ENCODE measurements at places on chromosomes 5 and 9.
A peak's percentile ranks its signal among the peaks of the same experiment; 100 is the strongest.

- DNase-seq = no peak
Measured at GRCh38 chr9:104748359-104749031, 1.0 kb downstream of the NIPSNAP3A start.

- DNase-seq = no peak
Measured at GRCh38 chr9:127970401-127971313, 10.1 kb downstream of the EEIG1 start.

DNA sequence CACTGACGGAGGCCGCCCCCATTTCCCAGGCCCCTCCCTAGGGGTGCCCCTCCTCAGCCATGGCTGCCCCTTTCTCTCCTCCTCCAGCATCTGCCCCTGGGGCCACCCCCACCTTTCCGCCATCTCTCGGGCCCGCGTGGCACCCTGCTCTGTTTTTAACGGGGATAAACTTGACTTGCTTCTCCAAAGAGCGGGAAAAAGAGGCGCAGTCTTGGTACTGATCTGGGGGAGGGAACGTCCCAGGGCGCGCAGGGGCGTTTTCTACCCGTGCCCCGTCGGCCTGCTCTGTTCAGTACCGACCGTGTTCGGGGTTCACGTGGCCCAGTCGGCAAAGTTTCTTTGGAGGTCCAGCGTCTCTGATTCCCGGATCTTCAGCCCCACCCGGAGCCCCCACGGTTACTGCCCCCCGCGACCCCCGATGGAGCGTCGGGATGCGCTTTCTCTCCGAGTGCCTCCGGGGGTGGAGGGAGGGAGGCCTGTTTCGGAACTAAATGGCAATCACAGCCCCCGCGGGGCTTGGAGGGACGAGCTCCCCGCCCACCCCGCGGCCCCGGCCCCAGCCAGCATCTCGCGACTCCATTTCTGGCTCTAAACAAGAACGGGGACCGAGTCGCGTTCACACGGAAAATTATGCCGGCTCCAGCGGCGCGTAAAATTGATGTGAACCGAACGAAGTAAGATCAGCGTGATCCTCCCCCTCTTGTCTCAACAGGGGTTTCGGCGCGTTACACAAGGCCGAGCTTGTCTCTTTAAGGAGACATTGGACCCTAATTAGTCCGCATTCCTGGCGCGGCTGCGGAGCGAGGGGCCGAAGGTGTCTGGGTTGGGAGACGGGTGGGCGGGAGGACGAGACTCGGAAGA lies 1.1 kb upstream of the TLE4 start:
- no peak for DNase-seq

GRCh38 chr5:72440207-72440638 lies 67.0 kb downstream of the ZNF366 start:
- DNase-seq = no peak

DNA sequence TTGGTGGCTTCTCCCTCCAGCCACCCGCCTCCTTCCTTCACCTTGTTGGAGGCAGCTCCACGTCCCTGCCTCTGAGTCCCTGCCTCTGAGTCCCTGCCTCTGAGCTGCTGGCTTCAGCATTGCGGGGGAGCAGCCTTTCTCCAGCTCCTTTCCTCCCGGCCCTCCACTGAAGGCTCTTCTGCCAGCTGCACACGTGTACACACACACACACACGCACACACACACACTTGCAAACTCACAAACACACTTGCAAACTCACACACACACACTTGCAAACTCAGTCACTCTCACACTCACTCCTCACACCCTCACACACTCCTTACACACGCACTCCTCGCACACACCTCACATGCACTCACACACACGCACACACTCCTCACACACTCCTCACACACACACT lies 45.1 kb downstream of the C9orf50 start:
- no peak for DNase-seq

DNA sequence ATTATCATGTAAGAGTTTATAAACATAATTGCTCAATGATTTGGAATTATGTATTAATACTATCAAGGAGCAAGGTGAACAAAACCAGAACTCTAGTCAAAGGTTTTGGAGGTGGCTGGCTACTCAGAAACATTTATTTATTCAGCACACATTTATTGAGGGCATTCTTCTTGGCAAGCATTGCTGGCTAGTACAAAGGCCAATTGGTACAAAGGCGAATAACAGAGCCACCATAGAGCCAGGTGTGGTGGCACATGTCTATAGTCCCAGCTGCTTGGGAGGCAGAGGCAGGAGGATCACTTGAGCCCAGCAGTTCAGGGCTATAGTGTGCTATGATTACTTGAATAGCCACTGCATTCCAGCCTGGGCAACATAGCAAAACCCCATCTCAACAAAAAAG lies 242.1 kb downstream of the CWC27 start:
- no peak for DNase-seq

GRCh38 chr5:160044967-160045366 lies 36.0 kb downstream of the TTC1 start:
- no peak for DNase-seq

- no peak for DNase-seq
Measured at GRCh38 chr9:116207371-116208111, 54.0 kb downstream of the PAPPA start.

GRCh38 chr9:19208653-19209052 lies 21.8 kb upstream of the DENND4C start:
- no peak for DNase-seq

DNA sequence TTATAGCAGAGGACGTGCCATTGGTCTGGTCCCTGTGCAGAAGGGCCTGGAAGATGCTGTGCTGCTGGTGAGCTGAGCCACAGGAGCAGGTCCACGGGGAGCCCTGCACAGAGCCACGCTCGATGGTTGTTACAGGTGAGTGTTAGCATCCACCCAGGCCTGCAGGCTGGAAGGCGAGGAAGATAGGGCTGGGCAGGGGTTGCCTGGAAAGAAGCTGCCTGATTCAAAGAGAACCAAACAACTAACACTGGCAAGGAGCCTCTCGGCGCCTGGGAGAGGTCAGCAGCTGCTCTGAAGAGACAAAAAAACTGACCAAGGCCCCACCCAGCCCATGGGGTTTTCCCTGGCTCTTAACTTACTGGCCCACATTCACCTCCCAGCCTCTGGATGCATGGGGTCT lies 160.2 kb downstream of the MED10 start:
- no peak for DNase-seq

- DNase-seq = no peak
Measured at GRCh38 chr5:35860686-35861085, 4.0 kb downstream of the IL7R start.

DNA sequence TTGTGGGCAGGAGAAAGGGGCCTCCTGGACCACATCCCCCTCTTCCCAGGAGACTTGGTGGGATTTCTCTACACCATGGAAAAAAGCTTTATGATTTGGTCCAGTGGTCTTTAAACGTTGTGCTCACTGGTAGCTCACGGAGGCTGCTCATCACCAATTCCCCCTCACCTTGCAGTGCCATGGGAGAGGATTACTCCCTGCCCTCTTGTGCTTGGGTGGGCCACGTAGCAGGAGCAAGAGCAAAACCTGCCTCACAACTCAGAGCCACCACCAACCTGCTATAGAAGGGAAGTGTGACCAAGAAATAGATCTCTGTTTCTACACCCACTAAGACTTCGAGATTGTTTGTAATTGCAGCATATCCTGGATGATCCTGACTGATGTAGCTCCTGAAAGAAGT lies 42.2 kb upstream of the N4BP3 start:
- DNase-seq = no peak

- no peak for DNase-seq
Measured at GRCh38 chr5:40560474-40561110, 119.1 kb upstream of the PTGER4 start.

GRCh38 chr5:117943541-117943940 lies 1044.8 kb downstream of the DTWD2 start:
- no peak for DNase-seq

- no peak for DNase-seq
Measured at GRCh38 chr5:172886476-172886875, 52.4 kb downstream of the ERGIC1 start.

GRCh38 chr5:88405783-88406182 lies 137.1 kb upstream of the TMEM161B start:
- no peak for DNase-seq

GRCh38 chr9:6054280-6055099 lies 39.1 kb upstream of the RANBP6 start:
- DNase-seq = peak; percentile 20

DNA sequence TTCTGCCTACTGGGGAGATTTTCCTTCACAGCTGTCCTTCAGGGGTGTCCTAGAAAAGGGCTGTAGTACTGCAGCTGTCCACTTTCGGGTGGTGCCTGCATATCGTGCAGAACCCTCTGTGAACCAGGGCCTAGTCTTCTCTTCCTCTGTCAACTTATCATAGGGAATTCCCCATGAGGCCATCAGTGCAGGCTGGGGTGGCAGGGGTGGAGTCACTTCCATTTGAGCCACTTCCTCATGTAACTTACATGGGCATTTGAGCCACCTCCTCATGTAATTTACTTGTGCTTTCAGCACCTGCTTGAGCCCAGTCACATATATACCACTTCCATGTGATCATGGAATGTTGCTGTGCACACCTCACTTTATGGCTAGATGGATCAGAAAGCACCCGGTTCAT lies 742.0 kb upstream of the RGMB start:
- no peak for DNase-seq

DNA sequence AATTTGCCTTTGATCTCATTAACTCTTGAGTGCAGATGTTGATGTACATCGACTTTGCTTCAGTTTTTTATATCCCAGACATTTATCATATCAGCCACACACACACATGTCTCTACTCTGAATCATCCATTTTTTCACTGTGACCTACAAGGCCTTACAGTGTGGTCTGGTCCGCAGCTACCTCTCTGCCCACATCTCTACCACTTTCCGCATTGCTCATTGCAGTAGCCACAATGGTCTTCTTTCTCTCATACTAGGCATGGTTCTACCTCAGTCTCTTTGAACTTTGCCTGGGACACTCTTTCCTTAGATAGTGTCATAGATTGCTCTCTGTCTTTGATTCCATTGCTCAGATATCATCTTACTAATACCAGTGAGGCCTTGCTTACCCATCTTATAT lies 87.9 kb upstream of the FSD1L start:
- no peak for DNase-seq

GRCh38 chr5:7493081-7493480 lies 97.1 kb downstream of the ADCY2 start:
- DNase-seq = no peak

DNA sequence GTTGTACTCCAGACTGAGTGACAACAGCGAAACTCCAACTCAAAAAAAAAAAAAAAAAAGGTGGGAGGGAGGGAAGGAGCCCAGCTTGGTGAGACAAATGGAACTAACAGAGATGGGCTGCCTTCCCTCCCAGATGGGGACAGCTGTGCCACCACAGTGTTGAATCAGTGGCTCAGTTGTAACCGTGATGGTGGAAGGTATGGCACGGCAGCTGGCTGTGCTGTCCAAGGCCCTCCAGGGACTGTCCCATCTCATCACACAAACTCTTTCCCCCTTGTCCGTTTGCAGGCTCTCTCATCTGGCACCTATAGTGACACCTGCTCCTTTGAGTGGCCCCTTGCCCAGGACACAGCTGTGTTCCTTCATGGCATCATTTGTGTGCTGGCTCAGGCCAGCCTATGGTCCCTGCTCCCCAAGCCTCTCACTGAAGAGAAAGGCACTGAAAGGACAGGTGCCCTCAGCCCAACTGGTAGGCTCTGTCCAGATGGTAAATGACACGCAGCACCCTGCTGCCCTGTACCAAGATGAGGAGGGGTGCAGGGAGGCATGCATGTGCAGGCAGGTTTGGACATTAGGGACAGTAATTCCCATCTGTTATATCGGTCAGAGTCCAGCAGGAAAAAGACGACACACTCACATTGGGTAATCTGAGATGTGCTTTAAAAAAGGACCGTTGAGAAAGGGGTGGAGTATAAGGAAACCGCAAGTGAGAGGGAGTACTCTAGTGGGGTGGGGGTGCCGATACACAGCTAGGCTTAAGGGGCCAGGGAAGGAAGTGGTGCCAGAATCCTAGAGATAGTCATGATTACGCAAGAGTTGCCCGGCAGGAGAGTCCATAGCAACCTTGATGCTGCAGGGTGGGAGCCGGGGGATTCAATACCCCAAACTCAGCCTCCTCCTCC lies 4.3 kb downstream of the SMIM33 start:
- no peak for DNase-seq

GRCh38 chr9:136594492-136594891 lies 48.6 kb upstream of the NOTCH1 start:
- DNase-seq = no peak

- peak; percentile 83 for DNase-seq
Measured at GRCh38 chr9:34089311-34089710, 37.2 kb downstream of the DCAF12 start.

DNA sequence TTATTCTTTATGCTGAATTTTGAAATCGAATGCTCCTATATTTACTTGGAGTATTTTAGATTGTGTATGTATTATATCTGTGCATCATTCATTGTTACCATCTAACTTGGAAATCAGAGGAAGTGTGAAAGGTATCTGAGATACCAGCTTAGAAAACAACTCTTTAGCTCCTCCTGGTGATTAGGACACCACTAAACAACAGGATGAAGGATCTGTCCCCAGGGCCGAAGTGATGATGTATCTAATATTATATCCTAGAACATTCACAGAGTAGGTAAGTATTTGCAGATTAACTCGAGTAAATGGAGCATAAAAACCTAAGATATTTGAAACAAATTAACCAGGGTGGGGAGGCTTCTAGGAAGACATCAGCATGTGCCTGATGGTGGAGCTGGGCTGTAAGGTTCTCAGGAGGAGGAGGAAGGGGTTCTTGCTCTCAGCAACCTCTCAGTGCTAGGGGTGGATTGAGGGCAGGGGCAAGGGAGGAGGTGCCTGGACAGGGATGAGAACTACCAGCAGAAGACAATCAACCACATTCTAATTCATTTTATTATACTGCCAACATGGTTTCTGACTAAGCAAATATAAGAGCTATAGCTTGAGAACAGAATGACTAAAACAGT lies 2.6 kb upstream of the NFIL3 start:
- no peak for DNase-seq

DNA sequence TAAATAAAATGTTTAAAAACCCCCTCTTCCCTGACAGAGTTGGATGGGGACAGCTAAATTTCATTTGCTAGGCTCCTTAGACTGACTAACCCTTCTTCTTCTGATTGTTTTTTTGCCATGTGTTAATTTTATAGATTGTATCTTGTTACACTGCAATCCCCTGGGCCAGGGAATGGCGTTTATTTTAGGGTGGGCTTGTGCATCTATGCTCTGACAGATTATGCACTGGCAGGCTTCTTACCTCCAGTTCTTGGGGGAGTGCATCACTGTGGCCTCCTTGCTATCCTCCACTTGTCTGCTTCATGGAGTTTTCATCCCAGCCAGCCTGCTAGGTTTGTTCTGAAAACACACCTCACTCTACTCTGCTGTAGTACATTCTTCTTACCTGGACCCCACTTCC lies 159.8 kb downstream of the DROSHA start:
- no peak for DNase-seq
